ENCODE measurements at places on chromosomes 3 and 15.

DNA sequence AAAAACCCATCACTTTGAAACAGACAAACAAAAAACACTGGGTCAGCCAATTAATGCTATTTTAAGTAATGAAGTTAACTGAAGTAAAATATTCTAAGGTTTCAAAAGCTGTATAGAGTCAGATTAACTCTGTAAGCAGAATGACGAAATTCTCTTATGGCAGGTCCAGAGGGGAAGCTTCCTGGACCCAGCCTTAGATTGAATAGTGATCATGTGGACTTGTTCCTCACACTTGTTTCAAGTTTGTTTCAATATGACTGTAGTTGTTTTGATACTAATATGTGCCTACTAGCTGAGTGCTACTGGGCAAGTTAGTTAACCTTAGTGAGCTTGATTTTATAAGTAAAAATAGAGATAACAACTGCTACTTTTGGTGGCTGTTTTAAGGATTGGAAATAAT lies 32.6 kb downstream of the PLS1 start:
- DNase-seq, result no peak

- no peak for DNase-seq
Measured at GRCh38 chr3:152508705-152509104, 240.0 kb downstream of the MBNL1 start.

GRCh38 chr15:81530271-81530691 lies 156.3 kb upstream of the TMC3 start:
- no peak for DNase-seq

GRCh38 chr3:12758025-12758781 lies 856 bp downstream of the TMEM40 start:
- no peak for DNase-seq

GRCh38 chr3:95474338-95474737 lies 1340.1 kb upstream of the EPHA6 start:
- DNase-seq, result no peak

- DNase-seq, result no peak
Measured at GRCh38 chr3:11508346-11509172, 135.2 kb downstream of the VGLL4 start.

DNA sequence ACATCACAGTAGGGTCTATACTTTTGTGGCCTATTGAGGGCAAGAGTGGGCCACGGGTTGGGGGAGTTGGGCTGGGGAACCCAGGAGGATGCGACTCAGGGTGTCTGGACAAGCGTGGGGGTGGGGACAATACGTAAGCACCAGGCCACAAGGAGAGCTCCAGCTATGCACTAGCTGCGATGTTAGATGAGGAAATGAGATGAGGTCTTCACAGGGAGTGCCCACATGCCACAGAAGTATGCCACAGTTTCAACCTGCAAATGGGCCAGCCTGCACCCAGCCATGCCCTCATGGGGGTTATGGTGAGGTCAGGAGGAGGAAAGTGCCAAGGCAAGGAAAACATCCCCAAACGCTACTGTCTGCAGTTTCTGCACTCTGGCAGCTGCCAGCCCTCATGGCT lies 30.5 kb downstream of the CACNA2D2 start:
- no peak for DNase-seq

DNA sequence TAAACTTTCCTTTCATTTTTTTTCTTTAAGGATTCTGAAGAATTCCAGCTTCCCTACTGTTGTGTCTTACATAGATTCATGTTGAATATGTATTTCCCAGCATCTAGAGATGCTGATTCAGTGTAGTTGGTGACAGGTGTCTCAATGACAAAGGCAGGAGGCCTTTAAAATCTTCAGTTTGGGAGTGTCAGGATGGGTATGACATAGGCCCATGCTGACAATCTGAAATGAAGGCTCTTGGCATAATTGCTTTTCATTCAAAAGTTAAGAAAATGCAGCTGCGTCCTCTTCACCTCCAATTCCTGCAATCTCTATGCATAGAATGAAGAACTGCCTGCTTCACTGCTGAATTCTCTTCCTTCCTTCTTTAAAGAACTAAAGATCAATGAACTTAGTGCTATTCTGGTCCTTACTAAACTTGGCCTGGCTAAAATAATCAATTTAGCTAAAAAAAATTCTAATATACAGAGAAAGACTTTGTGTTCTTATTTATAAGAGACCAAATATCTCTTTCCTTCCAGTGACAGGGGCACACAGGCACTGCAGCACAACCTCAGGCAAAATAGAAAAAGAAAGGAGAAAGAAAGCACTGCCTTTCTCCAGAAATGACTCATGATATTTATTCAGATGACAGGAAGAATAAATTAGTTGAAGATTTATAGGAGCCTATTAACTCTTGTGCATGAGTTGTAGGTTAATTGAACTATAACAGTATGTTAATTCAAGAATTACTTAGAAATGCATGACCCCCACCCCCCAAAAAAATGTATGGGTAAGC lies 152.6 kb upstream of the GBE1 start:
- DNase-seq, result no peak

DNA sequence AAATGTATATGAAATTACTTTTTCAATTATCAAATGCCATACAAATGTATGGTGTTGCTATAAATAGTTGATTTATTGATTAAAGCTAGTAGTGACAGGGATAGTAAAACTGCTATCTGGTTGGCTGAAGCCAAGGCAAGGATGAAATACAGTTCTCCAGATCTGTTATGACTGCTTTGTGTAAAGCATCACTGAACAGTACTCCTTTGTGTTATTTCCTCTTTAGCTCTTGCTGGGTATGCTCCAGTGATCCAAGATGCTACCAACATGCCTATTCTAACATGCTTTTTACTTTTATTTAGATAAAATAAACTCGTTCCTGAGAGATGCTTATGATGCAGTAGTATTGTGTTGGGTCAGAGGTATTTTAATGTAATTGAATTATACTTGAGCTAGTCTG lies 12.4 kb upstream of the UBR1 start:
- DNase-seq, result no peak

DNA sequence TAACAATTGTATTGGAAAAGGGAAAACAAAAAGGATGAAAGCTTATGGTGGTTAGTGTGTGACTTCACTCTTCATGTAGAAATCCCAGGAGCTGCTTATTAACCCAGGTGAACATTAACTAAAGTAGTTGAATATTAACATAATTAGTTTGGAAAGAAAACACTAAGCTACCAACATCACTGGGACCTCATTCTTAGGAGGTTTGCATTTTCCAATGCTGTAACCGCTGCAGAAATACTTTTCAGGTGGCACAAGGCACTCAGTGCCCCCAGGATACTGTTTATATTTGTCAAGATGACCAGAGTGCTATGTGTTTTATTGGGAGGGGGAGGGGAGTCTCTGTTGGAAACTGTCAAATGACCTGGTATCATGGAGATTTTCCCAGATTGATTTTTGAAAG lies 25.9 kb upstream of the VILL start:
- DNase-seq, result no peak

GRCh38 chr3:11568503-11569155 lies 75.1 kb downstream of the VGLL4 start:
- DNase-seq, result no peak

GRCh38 chr15:89091627-89092220 lies 3.5 kb downstream of the ABHD2 start:
- DNase-seq, result no peak

- DNase-seq, result no peak
Measured at GRCh38 chr3:155535098-155535497, 209.8 kb downstream of the PLCH1 start.

GRCh38 chr15:59165726-59166125 lies 40.9 kb upstream of the LDHAL6B start:
- DNase-seq, result no peak

GRCh38 chr3:102478160-102478559 lies 43.3 kb downstream of the ZPLD1 start:
- DNase-seq, result no peak

GRCh38 chr3:95311272-95311671 lies 1248.4 kb downstream of the NSUN3 start:
- no peak for DNase-seq

- no peak for DNase-seq
Measured at GRCh38 chr3:48715174-48715800, 1.7 kb downstream of the IP6K2 start.

GRCh38 chr3:37801966-37802365 lies 59.7 kb upstream of the CTDSPL start:
- no peak for DNase-seq

- no peak for DNase-seq
Measured at GRCh38 chr3:43287500-43287873, 1.1 kb downstream of the SNRK start.

- DNase-seq, result no peak
Measured at GRCh38 chr3:57939775-57940174, 68.4 kb upstream of the FLNB start.

DNA sequence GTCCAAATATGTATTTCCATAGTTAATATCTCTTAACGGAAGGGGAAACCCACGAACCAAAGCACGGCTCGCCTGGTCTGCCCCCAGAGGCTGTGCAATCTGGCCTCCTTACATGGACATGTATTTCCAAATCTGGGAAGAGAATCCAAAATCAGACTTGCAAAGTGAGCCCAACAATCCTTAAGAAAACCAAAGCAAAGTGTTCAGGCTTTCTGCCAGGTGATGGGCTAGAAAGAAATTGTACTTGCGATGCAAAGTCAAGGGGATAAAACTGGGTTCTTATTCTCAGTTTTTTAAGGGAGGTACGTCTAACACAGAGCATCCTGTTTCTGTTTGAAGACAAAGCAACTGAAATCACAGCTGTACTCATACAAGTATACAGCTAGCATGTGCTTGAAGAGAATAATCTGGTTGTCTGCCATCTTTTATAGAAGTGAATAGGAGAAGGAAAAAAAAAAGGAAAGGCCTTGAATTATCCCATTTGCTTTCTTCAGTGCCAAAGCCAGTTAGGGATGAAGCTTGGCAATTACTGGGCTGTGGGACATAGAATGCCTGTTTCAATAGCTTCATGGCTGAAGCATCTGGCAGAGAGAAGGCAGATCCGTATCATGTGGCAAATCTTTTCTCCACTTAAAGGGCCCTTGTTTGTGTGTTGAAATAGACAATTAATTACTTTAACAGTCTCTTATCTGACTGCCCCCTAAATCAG lies 48.4 kb downstream of the LRIG1 start:
- DNase-seq, result no peak

DNA sequence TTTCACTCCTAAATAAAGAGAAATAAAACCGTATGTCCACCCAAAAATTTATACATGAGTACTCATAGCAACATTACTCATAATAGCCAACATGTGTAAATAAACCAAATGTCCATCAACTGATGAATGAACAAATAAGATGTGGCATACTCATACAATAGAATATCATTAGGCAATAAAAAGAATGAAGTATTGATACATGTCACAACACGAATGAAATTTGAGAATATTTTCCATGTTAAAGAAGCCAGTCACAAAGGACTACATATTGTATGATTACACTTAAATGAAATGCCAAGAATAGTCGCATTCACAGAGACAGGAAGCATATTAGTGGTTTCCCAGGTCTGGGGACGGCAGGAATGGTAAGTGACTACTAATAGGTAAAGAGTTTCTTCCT lies 869.2 kb downstream of the IGSF11 start:
- DNase-seq, result no peak

DNA sequence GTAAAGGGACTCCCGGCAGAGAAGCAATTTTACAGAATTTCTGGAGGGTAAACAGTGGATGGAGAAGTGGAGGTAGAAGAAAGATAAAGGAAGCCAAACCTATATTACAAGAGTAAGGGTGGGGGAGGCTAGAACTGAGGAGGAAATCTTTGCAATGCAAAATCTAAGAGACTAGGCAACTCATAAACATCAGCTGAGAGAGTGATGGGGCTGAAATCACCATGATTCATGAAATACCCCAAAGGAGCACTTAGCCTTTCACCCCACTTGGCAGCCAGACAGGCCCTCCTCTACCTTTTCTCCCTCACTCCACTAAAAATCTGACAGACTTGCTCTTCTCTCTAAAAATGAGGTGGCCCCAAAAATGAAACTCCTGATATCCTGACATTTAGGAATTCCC lies 19.5 kb upstream of the ZBTB38 start:
- no peak for DNase-seq

GRCh38 chr15:83926116-83926515 lies 272.2 kb downstream of the ADAMTSL3 start:
- no peak for DNase-seq

DNA sequence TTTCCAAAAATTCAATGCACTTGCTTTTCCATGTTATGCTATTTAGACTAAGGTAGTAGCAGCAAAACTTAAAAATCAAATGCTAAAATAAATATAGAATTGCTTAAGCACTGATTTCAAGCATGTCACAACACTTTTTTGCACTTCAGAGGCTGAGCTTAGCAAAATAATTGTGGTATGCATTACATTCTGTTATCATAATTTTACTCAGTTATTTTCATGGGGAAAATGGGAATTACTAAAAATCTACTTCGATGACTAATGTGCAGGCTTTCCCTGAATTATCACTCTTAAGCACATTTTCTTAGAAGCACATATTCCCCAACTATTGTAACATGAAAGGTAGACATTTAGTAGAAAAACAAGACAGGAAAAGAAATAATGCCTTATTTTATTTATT lies 322.4 kb upstream of the CBLB start:
- no peak for DNase-seq

GRCh38 chr3:61600195-61600594 lies 38.8 kb downstream of the PTPRG start:
- no peak for DNase-seq

DNA sequence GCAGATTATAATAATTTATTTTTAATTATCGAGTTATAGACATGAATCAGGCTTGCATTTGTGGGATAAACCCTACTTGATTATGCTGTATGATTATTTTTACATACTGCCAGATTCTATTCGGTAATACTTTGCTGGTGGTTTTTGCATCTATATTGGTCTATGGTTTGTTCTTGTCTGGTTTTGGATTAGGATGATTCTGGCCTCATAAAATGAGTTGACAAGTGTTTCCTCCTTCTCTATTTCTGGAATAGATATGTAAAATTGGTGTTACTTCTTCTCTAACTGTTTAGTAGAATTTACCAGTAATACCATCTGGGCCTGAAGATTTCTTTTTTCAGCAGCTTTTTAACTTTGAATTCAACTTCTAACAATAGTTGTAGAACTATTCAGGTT lies 33.0 kb upstream of the ACKR4 start:
- DNase-seq, result no peak

DNA sequence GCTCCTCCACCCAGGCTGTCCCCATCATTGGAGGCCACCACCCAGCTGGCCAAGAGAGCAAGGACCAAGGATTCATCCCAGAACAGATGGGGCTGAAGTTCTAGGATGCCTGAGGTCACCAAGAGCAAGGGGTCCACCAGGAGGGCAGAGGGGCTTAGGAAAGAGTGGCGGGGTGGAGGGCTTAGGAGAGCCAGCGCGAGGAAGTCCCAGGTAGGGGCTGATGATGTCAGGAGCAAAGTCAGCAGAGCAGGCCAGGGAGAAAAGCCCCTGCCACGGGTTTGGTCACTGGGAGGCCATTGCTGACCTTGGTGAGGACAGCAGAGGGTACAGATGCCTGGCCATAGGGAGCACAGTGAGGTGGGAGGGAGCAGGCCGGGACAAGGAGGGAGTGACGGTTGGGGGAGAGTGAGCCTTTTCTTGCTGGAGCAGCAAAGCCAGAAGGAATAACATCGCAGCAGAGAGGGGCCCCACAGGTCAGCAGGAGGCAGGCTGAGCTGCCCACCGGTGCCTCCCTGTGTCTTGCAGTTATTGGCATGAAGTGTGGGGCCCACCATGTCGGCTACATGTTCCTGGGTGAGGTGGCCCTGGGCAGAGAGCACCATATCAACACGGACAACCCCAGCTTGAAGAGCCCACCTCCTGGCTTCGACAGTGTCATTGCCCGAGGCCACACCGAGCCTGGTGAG lies 5.2 kb downstream of the PARP3 start:
- DNase-seq, result no peak

All from activated CD4-positive, alpha-beta T cell treated with anti-CD3 and anti-CD28 coated beads for 4 hours (primary cell).